ENCODE measurements at places on chromosomes 3 and 15. TPM values are rescaled to one million over a fixed set of nuclear protein-coding genes. Genes with fewer than 3 reads are reported as not detected.

The AGBL1 gene
- polyA plus RNA-seq: not detected

The CKMT1A gene
- 81.7 TPM for polyA plus RNA-seq

The GXYLT2 gene
- polyA plus RNA-seq: 0.42 TPM

The MST1 gene
- polyA plus RNA-seq: 0.52 TPM

The UBE3A gene
- polyA plus RNA-seq: 197 TPM

The P3H2 gene
- 2.3 TPM for polyA plus RNA-seq

The LHFPL4 gene
- 6.4 TPM for polyA plus RNA-seq

The TLR9 gene
- not detected for polyA plus RNA-seq

The SLC6A11 gene
- polyA plus RNA-seq: 1.9 TPM

The FAM107A gene
- 13.8 TPM for polyA plus RNA-seq

The ADAMTS9 gene
- polyA plus RNA-seq: not detected

The SLC2A2 gene
- 0.09 TPM for polyA plus RNA-seq

The PLXNA1 gene
- 0.31 TPM for polyA plus RNA-seq

The MUSTN1 gene
- polyA plus RNA-seq: 7.6 TPM

The GP5 gene
- polyA plus RNA-seq: not detected

The SCAANT1 gene
- not detected for polyA plus RNA-seq

The PLOD2 gene
- polyA plus RNA-seq: 3.5 TPM

The GASK1A gene
- polyA plus RNA-seq: 2.2 TPM

The CDCP1 gene
- polyA plus RNA-seq: 0.09 TPM

The FAM3D gene
- polyA plus RNA-seq: not detected

The ROPN1 gene
- polyA plus RNA-seq: 2.9 TPM

The LXN gene
- 6.4 TPM for polyA plus RNA-seq

The REC114 gene
- not detected for polyA plus RNA-seq

The EPHB3 gene
- polyA plus RNA-seq: 0.05 TPM

The UNC13C gene
- polyA plus RNA-seq: 5.0 TPM

The CGNL1 gene
- polyA plus RNA-seq: 5.9 TPM

The ISL2 gene
- not detected for polyA plus RNA-seq

The GOLGA6A gene
- not detected for polyA plus RNA-seq

The FSD2 gene
- 0.28 TPM for polyA plus RNA-seq

The KBTBD13 gene
- not detected for polyA plus RNA-seq

The GLDN gene
- polyA plus RNA-seq: 14.9 TPM

The DNAJB8 gene
- not detected for polyA plus RNA-seq

The HHATL gene
- polyA plus RNA-seq: 121 TPM

The COL6A6 gene
- 0.27 TPM for polyA plus RNA-seq

The BNC1 gene
- not detected for polyA plus RNA-seq

The GADL1 gene
- polyA plus RNA-seq: not detected

The PDCD7 gene
- 9.9 TPM for polyA plus RNA-seq

The ALDH1A2 gene
- not detected for polyA plus RNA-seq

The COMMD2 gene
- polyA plus RNA-seq: 19.8 TPM

The TNNC1 gene
- polyA plus RNA-seq: 0.71 TPM

The BAHD1 gene
- 0.83 TPM for polyA plus RNA-seq

The DCBLD2 gene
- 27.2 TPM for polyA plus RNA-seq

The ADGRG7 gene
- polyA plus RNA-seq: not detected

The SLC35A5 gene
- 100 TPM for polyA plus RNA-seq

The CPNE9 gene
- 12.5 TPM for polyA plus RNA-seq

The EPB42 gene
- polyA plus RNA-seq: not detected

The TTC23 gene
- 0.47 TPM for polyA plus RNA-seq

The TM4SF4 gene
- polyA plus RNA-seq: not detected

The SLC28A2 gene
- not detected for polyA plus RNA-seq

The CALML4 gene
- polyA plus RNA-seq: 1.2 TPM

The FBXL22 gene
- not detected for polyA plus RNA-seq

The CLDN1 gene
- not detected for polyA plus RNA-seq
